ENCODE measurements at places on chromosomes 11 and 22. TPM values are rescaled to one million over a fixed set of nuclear protein-coding genes. Genes with fewer than 3 reads are reported as not detected.

- DNase-seq = no peak
Measured at GRCh38 chr22:36465232-36466021, 16.0 kb downstream of the TXN2 start.

GRCh38 chr11:80156062-80156461 lies 715.2 kb upstream of the TENM4 start:
- DNase-seq = no peak

GRCh38 chr22:36175892-36176291 lies 15.3 kb upstream of the APOL3 start:
- DNase-seq = no peak

DNA sequence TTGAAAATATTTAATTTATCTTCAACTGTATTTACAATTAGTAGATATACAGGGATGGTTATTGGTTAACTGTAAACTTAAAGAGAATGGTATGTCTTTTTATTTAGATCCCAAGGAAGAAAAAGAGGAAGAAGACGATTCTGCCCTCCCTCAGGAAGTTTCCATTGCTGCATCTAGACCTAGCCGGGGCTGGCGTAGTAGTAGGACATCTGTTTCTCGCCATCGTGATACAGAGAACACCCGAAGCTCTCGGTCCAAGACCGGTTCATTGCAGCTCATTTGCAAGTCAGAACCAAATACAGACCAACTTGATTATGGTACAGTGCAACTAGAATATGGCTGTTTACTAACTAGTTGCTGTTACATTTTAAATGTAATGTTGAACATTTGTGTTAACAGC lies 12.7 kb upstream of the CNTF start:
- DNase-seq = no peak

- DNase-seq = no peak
Measured at GRCh38 chr22:40965936-40966725, 15.0 kb downstream of the RBX1 start.

DNA sequence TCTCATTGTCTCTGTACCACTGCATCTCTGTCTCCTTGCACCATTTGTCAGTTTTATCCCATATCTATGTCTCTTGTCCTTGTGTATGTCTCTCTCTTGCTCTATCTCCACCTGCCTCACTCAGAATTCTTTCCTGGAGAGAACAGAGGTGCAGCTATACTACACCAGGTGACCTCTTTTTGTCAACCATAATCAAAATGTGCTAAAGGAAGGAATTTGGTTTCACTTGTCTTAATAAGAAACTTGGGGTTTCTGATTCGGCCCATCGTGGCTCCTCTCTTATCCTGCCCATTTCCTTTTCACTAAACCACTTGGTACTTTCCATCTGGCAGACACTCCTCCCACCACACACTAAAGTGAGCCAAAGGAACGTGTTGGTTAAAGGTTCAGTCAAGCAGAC lies 2.0 kb upstream of the C11orf42 start:
- DNase-seq = no peak

DNA sequence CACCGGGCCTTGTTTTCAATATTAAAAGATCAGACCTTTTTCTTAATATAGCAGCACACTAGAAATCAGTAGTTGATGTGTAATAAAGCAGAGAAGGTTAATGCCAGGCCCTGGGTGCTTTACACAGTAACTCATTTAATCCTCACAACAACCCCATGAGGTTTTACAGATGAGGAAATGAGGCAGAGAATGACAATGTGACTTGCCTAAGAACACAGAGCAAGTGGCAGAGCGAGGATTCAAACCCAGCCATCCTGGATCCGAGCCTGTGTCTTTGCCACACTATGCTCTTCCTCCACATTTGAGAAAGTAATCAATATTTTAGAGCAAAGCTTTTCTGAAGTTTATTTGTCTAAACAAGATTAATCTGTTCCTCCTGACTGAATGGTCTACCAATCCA lies 7.2 kb downstream of the JAML start:
- no peak for DNase-seq

DNA sequence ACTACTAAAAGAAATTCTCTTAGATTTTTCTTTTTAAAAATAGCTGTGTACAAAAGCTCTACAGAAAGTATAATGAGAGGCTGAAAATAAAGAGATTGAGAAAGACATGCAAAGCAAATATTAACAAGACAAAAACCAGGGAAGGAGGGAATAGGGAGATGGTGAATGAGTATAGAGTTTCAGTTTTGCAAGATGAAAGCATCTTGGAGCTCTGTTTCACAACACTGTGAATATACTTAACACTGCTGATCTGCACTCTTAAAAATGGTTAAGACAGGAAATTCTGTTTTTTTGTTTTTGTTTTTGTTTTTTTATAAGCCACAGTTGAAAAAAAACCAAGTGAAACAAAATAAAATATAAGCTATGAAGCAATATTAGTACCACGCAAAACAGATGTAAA lies 5.5 kb downstream of the TMEM218 start:
- no peak for DNase-seq

GRCh38 chr11:122853971-122854446 lies 15.7 kb downstream of the CRTAM start:
- no peak for DNase-seq

GRCh38 chr22:49650336-49651241 lies 177.1 kb downstream of the BRD1 start:
- DNase-seq = no peak

- no peak for DNase-seq
Measured at GRCh38 chr11:64352099-64352994, 6.6 kb upstream of the RPS6KA4 start.

DNA sequence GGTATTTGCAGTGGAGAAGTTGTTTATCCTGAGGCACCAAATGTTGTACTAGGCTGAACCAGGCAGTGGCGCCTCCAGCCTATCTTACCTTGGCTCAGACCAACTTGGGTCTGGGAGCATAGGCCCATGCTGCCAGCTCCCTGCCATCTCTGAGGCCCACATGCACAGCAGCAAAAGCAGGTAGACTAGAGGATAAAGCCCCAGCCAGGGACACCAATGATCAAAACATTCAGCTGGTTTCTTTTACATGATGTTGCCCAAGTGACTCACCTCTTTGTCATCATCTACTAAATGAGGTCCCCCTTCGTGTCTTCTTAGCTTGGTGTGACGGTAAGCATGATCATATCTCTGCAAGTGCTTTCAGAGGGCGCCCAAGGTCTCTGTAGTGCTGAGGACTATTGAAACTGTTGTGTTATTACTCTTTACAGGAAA lies 112.1 kb upstream of the DRD2 start:
- no peak for DNase-seq

DNA sequence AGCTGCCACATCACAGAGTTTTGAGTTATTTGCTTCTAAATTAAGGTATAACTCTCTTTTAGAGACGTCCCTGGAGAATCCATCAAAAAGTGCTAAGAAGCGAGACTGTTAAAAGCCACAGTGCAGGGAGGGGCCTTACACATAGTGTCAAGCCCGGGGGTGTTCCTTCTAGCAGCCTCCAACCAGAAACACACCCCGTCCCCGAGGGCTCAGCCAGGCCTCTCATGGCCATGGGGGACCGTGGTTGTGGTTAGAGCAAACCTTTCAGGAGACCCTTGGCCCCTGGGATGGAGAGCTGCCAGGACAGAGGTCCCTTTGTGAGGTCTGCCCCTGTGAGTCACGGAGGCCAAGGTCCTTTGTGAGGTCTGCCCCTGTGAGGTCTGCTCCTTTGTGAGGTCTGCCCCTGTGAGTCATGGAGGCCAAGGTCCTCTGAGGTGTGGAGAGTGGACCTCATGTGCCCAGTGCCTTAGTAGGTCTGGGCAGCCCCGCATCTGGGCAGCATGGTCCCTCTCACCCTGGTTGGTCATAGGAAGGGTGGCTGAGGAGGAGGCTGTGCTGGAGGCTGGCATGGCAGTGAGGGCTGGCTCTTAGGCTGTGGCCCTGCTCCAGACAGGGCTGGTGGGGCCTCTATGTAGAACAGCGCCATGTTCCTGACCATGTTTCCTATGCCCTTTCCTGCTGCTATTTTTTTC lies 5.4 kb downstream of the GNAZ start:
- no peak for DNase-seq

- DNase-seq = no peak
Measured at GRCh38 chr22:44445731-44446130, 52.3 kb downstream of the RTL6 start.

DNA sequence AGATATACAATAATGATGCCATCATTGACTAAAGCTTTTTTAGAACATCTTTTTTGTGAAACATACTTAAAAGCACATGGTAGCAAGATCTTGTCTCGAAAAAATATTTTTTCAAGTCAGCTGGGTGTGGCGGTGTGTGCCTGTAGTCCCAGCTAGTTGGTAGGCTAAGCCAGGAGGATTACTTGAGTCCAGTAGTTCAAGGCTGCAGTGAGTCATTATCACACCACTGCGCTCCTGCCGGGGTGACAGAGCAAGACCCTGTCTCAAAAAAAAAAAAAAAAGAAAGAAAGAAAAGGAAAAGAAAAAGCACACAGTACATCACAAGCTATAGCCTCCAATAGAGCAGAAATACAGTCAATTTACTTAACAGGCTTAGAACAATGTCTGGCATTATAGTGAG lies 37.0 kb downstream of the ENTHD1 start:
- no peak for DNase-seq

GRCh38 chr22:47124961-47125360 lies 362.5 kb downstream of the TBC1D22A start:
- DNase-seq = no peak

GRCh38 chr11:33135216-33135615 lies 26.1 kb downstream of the CSTF3 start:
- no peak for DNase-seq

DNA sequence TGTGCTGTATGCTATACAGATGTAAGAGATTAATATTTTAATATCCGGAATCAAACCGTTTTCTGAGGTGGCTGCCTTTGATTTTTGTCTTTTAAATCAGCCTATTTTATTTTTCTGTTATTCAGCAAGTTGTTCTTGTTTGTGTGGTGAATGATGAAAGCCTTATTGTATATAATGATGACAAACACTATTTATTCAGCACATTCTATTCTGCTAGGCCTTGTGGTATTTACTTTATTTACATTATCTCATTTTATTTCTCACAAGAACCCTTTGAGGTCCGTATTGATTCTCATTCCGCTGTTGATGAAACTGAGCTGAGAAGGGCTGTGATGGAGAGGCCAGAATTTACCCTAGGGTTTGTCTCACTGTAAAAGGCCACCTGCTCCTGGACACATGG lies 40.5 kb downstream of the KREMEN1 start:
- no peak for DNase-seq

DNA sequence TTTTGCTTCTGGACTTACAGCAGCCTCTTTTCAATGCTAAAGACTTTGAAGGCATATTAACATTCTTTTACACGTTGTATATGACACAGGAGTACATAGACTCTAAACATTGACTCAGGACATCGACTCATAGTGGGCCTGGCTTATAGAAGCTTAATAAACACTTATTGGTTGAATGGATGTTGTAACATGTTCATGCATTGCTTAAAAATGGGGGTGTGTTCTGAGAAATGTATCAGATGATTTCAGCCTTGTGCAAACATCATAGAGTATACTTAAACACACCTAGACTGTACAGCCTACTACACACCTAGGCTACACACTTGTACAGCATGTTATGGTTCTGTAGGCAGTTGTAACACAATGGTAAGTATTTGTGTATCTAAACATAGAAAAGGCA lies 17.9 kb downstream of the TTC17 start:
- no peak for DNase-seq

GRCh38 chr22:28907311-28908008 lies 24.1 kb downstream of the ZNRF3 start:
- no peak for DNase-seq

DNA sequence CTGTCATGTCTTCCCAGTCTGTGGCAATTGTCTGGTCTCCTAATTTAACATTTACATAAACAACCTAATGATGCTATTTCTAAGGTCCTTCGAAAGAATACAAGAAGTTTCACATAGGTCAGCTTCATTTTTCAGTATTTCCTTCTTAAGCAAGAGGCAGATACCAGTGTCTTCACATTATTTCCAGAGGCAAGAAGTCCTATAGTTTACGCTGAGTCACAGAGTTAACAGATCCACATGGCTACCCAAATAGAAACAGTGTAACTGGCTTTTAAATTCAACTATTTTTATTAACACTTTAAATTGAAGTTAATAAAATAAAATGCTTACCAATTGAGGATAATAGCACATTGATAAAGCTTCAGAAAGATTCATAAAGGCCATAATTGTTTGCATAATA lies 10.9 kb downstream of the PRRG4 start:
- DNase-seq = no peak

DNA sequence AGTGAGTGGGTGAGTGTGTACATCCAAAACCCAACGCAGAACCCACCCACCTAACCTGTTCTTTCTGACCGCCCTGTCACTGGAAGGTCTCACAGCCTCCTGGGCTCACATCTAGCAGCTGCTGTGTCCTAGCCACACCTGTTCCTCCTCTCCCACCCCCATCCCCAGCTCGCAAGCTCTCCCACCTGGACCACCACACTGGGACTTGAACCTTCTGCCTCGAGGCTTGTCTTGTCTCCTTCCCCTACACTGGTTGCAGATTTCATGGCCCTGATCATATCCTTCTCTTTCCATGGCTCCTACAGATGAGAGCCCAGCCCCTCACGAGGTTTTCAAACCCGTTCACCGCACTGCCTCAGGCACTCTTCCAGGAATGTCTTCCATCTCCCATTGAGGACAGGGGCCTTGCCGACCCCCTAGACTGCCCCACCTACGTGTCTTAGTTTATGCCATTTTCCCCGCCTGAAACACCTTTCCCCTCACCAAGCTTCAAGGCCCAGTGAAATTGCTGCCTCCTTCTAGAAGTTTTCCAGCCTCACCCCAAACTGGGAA lies 6.7 kb downstream of the IFITM10 start:
- no peak for DNase-seq

DNA sequence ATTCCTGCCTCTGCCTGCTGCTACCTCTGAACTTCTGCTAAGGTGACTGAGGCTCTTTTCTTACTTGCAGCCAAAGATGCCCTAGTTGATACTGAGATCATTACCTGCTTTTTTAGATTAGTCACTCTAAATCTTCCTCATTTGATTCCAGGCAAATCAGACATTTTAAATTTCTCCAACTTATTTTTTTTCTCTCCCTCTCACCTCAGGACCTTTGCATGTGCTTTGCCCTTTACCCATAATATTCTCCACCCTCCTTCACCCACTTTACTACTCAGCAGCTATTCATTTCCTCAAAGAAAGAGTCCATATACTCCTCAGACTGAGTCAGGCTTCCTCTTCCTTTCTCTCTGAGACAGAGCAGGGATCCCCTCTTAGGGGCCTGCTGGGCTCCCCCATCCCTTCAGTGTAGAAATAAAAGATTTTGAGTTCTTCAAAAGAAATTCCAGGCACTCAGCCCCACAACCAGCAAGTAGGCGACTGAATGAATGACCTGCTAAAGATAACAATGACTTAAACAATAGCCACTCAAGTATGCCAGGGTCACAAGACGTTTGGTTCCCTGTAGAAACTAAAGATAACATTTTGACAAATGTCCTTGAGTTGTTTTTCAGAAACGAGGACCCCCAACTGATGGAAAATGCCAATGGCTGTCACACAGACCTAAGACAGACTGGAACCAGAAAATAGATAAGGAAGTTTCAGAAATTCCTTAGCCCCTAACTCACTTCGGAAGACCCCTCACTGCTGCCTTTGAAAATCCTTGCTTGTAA lies 104.2 kb downstream of the MTNR1B start:
- DNase-seq = no peak

Gene ASPHD2
- 4.9 TPM for total RNA-seq

Gene INS
- not detected for total RNA-seq

Gene RAB39A
- not detected for total RNA-seq

Gene RGL4
- not detected for total RNA-seq

Gene CARD16
- 1.5 TPM for total RNA-seq

Gene FGF3
- 2.5 TPM for total RNA-seq

Gene LRRC75B
- total RNA-seq = 10.3 TPM
